ENCODE measurements at places on chromosomes 16 and 17. TPM values are rescaled to one million over a fixed set of nuclear protein-coding genes. Genes with fewer than 3 reads are reported as not detected.

P2RX1 gene
- 0.24 TPM for total RNA-seq

LPO gene
- total RNA-seq: not detected

C16orf46 gene
- total RNA-seq: 0.21 TPM

MGAT5B gene
- 1.1 TPM for total RNA-seq

SGF29 gene
- 35.2 TPM for total RNA-seq

DNA sequence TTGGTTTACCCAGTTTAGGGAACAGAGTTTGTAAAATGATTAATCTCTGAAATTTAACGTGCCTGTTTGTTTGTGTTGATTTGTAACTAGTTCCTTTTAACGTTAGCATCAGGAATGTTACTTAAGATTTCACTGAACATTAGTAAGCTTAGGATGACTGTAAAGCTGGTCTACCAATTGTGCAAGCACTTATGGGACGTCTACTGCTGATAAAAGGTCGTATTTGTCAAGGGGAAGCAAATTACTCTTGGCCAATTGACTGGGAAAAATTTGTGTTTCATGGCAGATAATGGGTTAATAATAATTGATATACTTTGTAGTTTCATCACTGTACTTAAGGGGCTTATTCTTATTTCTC is 11.8 kb downstream of the METTL9 start:
- DNase-seq: no peak

DNA sequence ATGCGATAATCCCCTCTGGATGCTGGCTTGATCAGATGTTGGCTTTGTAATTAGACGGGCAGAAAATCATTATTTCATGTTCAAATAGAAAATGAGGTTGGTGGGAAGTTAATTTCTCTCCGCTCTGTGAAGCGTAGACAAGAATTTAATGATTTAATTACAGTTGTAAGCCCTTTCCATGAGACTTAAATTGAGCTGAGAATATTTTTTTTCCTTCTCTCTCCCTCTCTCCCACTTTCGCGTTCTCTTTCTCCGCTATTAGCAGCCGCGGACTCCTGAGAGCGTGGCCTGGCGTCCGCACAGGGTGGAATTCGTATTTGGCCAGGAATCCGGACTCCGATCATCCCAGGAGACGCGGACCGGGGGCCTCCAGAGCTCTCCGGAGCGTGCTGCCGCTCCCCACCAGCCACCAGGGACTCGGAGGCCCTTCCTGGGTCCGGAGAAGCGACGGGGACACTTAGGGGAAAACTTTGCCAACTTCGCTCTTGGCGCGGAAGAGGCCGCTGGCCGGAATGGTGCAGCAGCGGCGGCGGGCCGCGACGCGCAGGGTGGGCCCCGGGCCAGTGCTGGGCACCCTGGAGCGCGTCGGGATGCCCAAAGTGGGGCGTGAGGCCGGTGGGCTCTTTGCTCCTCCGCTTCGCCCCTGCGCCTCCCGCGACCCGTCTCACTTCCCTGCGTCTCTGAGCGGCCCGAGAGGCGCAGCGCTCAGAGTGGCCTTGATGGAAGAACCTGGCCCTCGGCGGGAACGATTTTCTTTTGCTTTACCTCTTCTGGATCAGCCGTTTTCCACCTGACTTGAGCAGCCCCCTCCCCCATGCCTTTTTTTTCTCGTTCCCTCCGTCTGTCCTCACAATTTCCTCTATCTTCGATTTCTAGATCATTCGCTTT is 3.6 kb upstream of the IRX3 start:
- DNase-seq: no peak

- peak; percentile 28 for DNase-seq
Measured at GRCh38 chr17:2954898-2955445, 108.4 kb downstream of the OR1D5 start.

DNA sequence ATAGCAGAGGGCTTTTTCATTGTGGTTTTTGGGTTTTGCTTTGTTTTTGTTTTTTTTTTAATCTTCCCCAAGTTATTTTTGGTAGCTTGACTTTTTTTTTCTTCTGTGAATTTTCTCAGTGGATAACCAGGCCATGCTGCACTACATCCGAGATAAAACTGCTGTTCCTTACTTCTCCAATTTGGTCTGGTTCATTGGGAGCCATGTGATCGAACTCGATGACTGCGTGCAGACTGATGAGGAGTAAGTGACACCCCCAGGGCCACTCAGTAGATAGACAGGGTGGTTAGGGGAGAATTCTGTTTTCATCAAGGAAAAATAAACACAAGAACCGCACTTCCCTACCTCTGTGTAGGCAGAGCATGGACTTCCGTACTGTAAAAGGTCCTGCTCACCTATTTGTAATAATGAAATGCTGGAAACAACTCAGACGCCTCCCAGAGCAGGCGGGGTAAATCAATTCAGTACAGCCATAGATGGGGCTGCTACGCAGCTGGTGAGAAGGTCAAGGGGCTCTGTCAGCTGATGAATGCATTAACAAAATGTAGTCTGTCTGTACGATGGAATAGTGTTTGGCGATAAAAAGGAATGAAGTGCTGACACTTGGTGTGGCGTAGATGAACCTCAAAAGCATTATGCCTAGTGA is 28.6 kb downstream of the CLEC16A start:
- DNase-seq: no peak

DNA sequence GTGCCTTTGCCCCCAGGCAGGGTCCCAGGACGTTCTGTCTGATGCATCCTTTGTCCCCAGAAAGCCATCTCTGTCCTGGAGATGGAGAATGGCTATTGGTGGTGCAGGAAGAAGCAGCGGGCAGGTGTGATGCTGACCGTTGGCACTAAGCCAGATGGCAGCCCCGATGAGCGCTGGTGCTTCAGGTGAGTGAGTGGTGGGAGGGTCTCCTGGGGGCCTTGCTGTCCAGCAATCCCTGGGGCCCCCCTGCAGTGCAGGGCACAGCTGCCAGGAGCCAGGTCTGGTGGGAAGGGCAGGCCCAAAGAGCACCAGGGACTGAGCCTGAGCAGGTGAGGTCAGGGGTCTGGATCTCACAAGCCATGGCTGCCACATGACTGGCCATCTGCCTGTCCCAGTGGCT is 18.1 kb downstream of the TRPV2 start:
- DNase-seq: no peak

DNA sequence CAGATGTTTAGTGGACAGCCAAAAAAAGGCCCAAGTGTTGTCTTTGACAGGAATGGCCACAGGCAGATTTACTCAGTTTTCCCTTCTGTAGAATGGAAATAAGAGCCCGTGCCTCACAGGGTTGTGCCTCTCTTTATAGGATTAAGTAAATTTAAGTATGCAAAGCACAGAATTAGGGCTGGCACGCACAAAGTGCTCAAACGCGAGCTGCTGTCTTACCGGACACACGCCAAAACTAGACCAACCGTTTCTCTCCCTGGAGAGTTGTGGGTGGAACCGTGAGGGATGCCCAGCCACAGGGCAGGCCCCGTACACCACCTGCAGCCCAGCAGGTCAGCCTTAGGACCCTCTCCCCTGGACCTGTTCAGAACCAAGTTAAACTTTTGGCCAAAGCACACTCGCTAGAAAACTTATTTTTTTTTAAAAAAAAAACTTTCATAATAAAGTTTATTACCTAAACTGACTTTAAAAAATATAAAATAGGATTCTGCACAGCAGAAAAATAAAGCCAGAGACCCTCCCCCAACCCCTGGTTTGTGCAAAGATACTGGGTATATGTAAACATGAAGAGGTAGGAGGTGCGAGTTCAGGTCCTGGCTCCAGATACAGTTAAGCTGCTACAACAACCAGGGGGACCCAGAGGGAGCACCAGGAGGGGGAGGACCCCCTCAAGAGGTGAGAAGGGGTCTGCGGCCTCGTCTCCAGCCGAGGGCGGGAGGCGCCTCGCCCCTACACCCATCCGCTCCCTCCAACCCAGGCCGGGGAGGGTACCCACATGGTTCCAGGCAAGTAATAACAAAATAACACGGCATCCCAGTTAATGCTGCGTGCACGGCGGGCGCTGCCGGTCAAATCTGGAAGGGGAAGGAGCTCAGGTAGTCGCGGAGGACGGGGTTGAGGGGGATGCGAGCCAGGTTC is 1.8 kb downstream of the SOCS1 start:
- DNase-seq: no peak

DNA sequence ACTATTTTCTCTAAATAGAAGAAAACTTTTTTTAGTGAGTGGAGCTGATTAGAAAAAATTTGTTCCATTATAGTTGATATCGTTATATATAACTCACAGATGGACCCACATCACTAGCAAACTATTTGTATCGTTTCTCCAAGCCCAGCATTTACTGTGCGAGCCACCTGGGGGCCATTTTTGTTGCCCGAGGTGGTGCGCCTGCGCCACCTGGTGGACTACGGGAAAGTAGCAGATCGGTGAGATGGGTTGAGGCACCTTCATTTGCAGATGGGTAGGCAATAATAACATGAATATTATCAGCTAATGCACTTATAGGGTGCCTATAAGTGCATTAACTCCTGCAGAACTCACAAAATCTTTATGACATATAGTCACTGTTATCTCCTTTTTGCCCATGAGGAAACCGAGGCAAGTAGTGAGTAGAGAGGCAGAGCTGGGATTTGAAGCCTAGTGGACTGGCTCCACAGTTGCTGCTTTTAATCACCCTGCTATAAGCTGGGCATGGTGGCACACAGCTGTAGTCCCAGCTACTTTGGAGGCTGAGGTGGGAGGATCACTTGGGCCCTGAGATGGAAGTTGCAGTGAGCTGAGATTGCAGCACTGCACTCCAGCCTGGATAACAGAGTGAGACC is 23.2 kb upstream of the NTN1 start:
- peak; percentile 77 for DNase-seq

DNA sequence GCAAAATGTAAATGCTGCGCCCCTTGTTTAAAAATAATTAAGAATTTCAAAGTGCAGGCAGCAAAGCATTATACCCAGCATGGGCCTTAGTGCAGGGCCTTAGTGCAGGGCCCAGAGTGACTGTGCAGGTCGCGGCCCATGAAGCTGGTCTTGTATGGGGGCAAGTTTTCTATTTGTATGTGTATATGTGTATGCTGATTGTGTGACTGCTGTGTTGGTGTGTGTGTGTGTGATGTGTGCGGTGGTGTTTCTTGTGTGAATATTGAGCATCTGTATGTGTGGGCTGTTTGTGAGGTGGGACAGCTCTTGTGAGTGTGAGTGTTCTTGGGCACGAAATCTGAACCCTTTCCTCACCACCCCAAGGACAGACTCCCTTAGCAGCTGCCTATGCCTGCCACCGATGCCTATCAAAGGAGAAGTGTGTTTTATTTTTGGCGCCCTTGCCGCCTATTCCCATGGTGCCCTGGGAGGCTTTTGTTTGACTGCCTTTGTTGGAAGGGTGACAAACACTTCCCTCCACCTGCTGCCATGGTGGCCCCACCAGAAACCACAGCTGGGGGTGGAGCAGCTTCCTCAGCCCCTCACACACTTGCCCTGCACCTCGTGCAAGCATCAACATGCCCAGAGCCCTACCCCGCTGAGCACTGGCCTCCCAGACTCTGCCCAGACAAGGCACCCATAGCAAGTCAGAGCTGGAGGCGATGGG is 18.0 kb downstream of the CCR7 start:
- DNase-seq: no peak

GRCh38 chr16:52167328-52167727 is 379.6 kb downstream of the TOX3 start:
- DNase-seq: no peak
